ENCODE measurements at places on chromosomes 6 and 20.

DNA sequence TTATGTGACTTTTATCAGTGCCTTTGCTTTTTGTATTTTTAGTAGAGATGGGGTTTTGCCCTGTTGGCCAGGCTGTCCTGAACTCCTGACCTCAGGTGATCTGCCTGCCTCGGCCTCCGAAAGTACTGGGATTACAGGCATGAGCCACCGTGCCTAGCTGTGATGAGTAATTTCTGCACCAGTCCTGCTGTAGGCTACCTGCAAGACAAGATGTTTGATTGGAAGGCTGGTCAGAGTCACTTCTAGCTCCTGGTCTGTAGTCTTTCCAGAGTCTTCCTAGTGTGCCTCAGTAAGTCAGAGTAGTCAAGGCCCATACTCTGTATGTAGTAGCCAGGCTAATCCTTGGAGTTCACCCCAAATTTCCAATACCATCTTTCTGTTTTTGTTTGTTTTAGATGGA lies 8.9 kb downstream of the TIAM2 start:
- DNase-seq, result no peak

DNA sequence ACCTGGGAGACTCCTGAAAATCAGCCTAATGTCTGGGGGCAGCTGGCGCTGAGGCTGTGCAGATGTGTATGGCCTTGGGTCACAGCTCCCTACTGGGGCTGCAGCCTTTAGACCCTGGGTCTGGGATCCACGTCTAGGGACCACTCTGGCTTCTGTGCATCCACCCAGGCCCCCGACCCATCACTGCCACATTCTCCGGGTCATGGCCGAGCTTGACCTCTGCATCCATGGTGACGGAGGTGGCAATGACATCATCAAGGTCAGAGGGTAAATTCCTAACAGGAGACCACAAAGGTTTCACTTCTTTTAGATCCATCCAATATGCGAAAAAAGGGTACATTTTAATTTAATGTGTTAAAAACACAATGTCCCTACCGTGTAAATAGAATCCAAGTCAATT lies 14.5 kb upstream of the PCMTD2 start:
- DNase-seq, result no peak

GRCh38 chr6:10633216-10633615 lies 61.2 kb downstream of the C6orf52 start:
- no peak for DNase-seq

GRCh38 chr20:53020834-53021233 lies 48.7 kb downstream of the TSHZ2 start:
- no peak for DNase-seq

DNA sequence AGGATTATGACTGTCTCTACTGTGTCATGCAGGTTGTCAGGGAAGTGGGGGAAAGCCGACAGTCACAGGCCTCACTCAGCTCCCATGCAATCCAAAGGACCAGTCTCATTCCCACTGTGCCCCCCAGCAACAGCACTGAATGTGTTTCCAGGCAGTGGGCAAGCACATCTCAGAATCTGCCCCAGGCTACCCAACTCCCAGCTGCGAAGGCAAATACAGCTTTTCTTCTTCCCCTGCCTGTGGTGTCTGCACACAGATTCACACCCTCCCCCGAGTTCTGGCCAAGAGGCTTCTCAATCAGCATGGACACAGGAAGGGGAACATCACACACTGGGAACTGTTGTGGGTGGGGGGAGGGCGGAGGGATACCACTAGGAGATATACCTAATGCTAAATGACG lies 75.3 kb downstream of the SNAP91 start:
- DNase-seq, result no peak

DNA sequence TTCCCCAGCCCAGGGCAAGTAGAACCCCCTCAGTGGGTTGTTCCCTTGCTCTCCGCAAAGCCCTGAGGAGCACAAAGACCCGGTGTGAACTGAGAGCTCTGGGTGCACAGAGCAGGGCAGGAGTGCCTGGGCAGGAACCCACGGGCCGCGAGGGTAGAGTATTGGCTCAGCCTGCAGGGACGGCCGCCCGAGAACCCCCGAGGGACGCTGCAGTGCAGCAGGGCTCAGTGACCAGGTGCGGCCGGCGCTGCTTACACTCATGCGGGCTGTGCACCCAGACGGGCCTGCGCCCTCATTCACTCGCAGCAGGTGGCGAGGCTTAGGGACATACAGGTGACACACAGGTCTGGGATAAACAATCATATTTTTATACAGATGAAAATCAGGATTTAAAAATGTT lies 51.9 kb upstream of the PDE10A start:
- DNase-seq, result no peak
